T-helper 1 cell (primary cell): ENCODE measurements at places on chromosomes 13 and 19.

- peak; percentile 45 for DNase-seq
These were observed 3.3 kb upstream of the RGL3 start for GRCh38 chr19:11422163-11423065.

GRCh38 chr13:81116461-81117282, 775.7 kb upstream of the SPRY2 start:
- DNase-seq = no peak

DNA sequence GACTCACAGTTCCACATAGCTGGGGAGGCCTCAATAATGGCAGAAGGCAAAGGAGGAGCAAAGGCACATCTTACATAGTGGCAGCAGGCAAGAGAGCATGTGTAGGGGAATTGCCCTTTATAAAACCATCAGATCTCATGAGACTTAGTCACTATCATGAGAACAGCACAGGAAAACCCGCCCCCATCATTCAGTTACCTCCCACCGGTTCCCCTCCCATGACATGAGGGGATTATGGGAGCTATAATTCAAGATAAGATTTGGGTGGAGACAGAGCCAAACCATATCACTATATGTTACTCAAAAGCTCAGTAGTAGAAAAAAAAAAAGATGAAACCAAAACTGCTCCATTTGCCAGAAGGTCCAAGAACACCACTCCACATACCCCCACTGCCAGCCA, 58.5 kb downstream of the DNAJC15 start:
- no peak for DNase-seq

GRCh38 chr19:5143471-5144411, 174.8 kb downstream of the KDM4B start:
- DNase-seq = no peak

DNA sequence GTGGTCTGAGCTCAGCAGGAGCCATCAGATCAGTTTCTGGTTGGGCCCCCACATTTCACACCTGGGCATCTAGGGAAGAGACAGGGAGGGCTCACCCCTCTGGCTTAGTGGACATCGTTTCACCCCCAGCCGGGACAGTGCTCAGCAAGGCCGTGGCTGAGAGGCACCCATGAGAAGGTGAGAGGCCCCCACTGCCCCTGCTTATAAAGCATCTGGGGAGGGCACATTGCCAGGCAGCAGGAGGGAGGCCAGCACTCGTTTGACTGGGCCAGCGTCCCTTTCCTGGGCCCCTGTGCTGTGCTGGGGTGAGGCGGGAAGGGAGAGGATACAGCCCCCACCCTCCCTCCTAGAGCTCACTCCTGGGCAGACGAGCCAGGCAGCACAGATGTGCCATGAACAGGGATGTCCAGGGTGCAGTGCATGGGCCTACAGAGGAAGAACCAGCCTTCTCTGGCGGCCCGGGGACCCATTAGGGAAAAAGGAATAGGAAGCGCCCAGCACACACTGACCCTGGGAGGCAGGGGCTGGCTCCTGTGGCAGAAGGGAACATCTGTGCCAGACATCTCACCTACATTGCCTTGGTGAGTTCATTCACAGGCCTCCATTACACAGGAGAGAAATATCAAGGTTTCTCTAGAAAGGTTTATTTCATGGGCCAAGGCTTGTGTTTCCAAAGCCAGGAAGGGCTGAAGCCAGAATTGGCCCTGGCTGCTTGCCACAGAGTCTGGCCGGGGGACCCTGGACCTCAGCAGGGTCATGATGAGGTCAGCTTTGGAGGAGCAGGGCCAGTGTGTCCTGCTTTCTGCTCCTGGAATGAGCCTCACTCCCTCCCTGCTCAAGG, 7.7 kb downstream of the AP1M1 start:
- no peak for DNase-seq

GRCh38 chr13:110911880-110912279, 3.0 kb downstream of the ANKRD10 start:
- no peak for DNase-seq

GRCh38 chr19:5679289-5680083, 830 bp downstream of the MICOS13 start:
- no peak for DNase-seq

DNA sequence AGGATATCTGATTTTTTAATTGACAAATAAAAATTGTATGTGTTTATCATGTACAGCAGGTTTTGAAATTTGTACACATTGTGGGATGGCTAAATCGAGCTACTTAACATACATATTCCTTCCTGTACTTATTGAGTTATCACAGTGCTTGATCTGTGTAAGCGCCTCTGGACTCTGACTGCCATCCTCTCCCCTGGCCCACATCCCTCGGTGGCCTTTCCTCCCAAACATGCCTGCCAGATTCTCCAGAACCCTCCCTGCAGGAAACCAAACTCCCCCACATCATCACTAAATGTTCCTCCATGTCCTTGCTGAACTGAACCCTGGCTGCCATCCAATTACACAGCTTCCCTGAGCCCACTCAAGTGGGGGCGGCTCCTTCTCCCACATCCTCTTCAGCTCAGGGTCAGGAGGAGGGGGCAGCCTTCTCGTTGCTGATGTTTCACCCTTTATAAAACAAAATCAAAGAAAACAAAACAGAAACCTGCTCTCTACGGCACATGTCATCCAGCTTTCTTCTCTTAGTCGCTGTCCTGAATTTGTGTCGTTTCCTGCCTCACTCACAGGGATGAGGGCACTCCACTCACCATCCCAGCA, 97.1 kb upstream of the SPATA13 start:
- no peak for DNase-seq

DNA sequence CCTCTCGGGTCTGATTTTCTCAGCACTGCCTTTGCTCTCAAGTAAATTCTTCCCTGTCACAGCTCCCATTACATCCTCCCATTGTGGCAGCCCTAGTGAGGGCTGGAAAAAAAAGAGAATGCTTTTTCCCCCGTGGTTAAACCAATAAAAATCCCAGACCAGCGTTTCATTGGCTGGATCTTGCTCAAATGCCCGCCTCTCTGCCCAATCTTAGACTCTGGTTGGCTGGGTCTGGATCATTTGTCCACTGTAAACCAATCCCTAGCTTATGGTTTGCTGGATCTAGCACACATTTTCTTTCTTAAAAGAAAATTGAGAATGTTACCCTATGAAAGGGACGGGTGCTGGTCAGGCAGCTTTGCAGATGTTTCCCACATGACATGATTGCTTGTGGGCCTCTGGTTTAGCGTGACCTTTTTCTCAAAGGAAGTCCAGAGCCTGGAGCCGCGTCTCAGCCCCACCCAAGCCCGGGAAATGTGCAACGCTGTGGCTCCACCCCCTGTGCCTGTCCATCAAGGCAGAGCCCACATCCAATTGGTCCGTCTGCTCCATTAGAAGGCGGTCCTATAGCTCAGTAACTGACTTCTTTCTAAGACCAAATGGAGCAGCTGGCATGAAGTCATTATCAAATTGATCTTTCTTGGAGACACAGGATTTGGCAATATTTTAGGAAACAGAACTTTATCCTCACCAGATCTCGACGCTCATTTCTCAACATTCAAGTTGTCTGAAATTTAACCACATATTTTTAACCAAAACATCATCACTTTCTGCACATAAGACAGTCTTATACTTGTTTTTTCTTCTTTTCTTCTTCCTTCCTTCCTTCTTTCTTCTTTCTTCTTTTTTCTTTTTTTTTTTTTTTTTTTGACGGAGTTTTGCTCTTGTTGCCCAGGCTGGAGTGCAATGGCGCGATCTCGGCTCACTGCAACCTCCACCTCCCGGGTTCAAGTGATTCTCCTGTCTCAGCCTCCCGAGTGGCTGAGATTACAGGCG, 2.6 kb upstream of the MCEMP1 start:
- no peak for DNase-seq

DNA sequence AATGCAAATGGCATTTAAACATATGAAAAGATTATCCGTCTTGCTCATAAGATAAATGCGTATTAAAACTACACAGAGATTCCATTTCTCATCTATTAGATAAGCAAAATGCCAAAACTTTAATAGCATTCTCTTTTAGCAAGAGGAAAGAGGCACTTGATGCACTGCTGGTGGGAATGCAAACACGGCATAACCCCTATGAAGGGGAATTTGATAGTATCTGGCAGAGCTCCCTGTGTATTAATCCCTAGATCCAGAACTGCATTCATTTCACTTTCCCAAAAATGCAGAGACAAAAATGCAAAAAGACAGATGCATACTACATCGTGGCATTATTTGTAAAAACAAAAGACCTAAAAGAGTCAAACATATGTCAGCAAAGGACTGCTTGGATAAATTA, 193.6 kb upstream of the STARD13 start:
- no peak for DNase-seq

DNA sequence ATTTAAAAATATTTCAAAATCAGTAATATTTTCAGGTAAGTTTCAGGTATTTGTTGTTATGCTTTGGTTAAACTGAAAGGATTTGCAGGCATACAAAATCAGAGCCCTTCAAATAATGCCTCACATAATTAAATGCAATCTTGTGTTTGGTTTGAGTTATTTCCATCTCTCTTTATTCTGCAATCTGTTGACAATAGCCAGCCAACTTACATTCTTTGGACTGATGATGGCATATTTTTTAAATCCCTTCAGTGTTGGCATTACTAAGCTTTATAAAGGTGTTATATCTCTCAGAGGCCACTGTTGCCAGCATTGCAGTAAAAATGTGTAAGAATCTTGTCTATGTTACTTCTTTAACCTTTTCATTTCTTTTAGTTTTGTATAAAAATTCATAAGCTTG, 257.2 kb upstream of the RFC3 start:
- no peak for DNase-seq

- peak; percentile 76 for DNase-seq
These were observed at the start of gene TRAPPC5 for GRCh38 chr19:7680606-7681339. TSS of gene TRAPPC5 (plus strand) at chr19:7680833. CDS start at chr19:7682254, 1,421 bp downstream.

GRCh38 chr13:33415822-33416221, 130.3 kb upstream of the STARD13 start:
- DNase-seq = no peak

- peak; percentile 87 for DNase-seq
These were observed 519 bp downstream of the PTBP1 start for GRCh38 chr19:797528-798414.

DNA sequence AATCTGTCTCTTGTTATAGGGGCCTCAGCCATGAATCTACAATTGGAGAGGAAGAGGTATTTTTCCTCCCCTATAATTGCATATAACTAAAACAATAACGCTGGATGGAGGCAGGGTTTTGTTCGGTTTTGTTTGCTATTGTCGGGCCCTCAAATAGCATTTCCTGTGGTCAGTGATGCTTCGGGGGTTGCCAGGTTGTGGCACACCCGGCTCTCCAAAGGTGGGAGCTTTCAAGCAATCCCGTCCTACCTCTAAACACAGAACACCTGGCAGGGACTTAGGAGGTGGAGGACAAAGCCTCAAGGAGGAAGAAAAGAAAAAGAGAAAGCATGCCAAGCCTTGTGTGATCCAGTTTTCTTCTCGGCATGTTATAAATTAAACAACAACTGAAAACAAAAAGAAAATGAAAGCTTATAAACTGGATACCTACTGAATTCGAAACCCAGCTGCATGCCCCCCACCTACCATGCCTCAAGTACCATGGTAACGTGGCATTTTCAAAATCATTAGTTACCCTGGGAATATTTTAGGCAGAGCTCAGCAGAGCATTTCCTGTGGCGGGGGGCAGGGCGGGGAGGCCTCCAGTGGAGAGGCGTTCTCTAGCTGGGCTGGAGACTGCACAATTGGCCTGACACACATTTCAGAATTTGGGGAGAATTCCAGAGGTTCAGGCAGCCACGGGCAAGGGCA, 213.8 kb downstream of the DCLK1 start:
- DNase-seq = no peak

DNA sequence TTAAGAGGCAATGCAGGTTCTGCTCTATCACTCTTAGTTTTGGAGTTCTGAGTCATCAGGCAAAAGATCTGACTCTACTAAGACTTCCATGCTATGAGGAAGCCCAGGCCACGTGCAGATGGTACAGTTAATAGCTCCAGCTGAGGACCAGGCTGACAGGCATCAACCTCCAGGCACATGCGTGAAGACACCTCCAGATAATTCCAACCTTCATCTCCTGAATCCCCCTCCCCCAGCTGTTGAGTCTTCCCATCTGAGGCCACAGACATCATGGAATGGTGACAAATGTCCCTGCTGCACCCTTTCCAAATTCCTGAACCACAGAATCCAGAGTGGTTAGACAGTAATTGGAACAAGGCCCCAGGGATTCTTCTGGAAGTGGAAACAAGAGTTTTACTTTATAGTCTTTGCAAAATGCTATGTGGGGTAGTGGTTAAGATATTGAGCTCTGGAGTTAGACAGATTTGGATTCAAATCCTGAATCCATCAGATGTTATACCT, 183.8 kb downstream of the KLF5 start:
- DNase-seq = no peak

GRCh38 chr13:33775339-33776108, 42.4 kb upstream of the RFC3 start:
- DNase-seq = no peak

GRCh38 chr19:2732883-2733282, 6.9 kb downstream of the SLC39A3 start:
- DNase-seq = no peak

- no peak for DNase-seq
These were observed 17.0 kb upstream of the PTPRS start for GRCh38 chr19:5357584-5357983.

DNA sequence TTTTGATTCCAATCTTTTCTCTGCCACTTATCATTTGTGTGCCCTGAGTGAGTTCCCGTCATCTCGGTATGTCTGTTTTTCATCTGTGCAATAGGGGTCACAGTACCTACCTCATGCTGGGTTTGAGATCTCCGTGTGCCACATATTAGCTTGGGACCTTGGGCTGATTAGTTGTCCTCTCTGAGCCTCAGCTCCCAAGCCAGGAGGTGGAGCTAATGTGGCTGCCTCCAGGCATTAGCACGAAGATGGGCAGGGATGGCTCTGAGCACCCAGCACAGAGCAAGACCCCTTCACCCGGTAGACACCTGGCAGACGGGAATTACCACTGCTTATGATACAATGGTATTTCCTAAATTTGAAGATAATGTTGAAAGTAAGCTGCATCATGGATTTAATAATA, 35.8 kb upstream of the XPO4 start:
- no peak for DNase-seq

DNA sequence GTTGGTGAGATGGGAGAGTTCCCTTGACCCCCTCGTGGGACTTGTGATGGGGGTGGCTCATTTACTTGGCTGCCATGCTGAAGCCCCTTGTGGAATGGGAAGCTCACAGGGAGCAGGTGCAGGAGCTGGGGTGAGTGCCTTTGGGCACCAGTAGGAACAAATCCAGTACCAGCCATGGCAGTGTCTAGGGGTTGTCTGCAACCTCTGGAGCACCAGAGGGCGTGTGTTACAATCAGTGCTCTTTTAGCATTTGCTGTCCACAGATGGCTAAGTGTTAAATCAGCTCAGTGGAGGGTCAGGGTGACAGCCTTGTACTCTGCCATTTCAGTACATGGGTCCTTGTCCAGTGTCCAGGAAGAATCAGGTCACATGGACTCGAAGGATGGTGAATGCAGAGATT, 75.6 kb downstream of the ATP8A2 start:
- no peak for DNase-seq
